Transverse colon (tissue), 4 donors: ENCODE measurements at places on chromosomes 6 and 20. TPM values are rescaled to one million over a fixed set of nuclear protein-coding genes. Genes with fewer than 3 reads are reported as not detected.

DNA sequence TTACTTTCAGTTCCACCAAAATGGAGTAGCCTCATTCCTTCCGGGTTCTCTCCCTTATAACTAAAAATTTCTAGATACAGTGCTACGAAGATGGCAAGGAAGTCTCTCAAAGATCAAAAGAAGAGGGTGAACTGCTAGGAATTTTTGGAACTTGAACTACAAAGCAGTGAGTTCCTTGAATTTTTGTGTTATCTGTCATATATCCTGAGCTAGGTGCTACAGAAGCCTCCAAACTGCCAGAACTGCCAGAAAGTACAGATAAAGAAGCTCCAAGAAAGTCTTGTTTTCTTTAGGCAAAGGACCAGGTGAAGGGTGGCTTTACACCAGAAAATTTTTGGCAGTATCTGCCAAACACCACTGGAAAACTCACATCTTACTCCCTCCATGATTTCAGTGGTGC, 218.8 kb upstream of the FLRT3 start:
- H3K27me3 ChIP-seq, result no peaks in the 10 kb centered on the region
- H3K4me3 ChIP-seq, result no peak overlapping the region
- H3K36me3 ChIP-seq, result no peaks in the 10 kb centered on the region
- H3K27ac ChIP-seq, result no peak overlapping the region
- no peak for DNase-seq

- no peaks in the 10 kb centered on the region for H3K36me3 ChIP-seq
- H3K27ac ChIP-seq, result no peak overlapping the region
- H3K4me3 ChIP-seq, result no peak overlapping the region
- H3K27me3 ChIP-seq, result no peaks in the 10 kb centered on the region
- DNase-seq, result no peak
These were observed 9.4 kb upstream of the COL12A1 start for GRCh38 chr6:75215291-75215690.

- no peaks in the 10 kb centered on the region for H3K4me1 ChIP-seq
- H3K27ac ChIP-seq, result no peak overlapping the region
- H3K4me3 ChIP-seq, result no peak overlapping the region
- no peaks in the 10 kb centered on the region for H3K36me3 ChIP-seq
- no peaks in the 10 kb centered on the region for H3K27me3 ChIP-seq
These were observed 1235.4 kb upstream of the GJE1 start for GRCh38 chr6:140897349-140897748.

DNA sequence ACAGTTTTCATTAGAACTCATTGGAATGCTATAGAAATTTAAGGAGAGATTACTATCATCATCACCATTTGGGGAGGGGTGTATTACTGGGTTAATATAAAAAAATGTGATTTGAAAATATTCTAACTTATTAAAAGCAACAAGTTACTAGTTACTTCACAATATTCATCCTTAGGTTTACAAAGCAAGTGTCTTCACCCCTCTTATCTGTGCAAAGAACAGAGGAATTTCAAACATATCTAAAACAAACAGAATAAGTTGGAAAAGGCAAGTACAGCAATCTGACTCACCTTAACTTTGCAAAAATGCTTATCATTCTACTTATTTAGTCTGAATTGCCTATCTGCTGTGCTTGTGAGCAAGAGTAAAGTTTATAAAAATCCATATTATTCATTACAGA, 32.9 kb downstream of the DCBLD1 start:
- DNase-seq, result no peak
- H3K27ac ChIP-seq, result no peak overlapping the region
- H3K4me3 ChIP-seq, result no peak overlapping the region
- no peaks in the 10 kb centered on the region for H3K4me1 ChIP-seq
- no peaks in the 10 kb centered on the region for H3K36me3 ChIP-seq
- no peaks in the 10 kb centered on the region for H3K27me3 ChIP-seq

Gene C6orf58
- not detected for total RNA-seq
